ENCODE measurements at places on chromosomes 4 and X. TPM values are rescaled to one million over a fixed set of nuclear protein-coding genes. Genes with fewer than 3 reads are reported as not detected.

The STOX2 gene
- 15.1 TPM for total RNA-seq

GRCh38 chr4:55964046-55964445 lies 15.3 kb downstream of the CEP135 start:
- no peaks in the 10 kb centered on the region for H3K4me1 ChIP-seq
- H3K27ac ChIP-seq = no peak overlapping the region
- H3K36me3 ChIP-seq = peaks cover 5% of the 10 kb centered on the region
- no peak overlapping the region for H3K4me3 ChIP-seq
- H3K27me3 ChIP-seq = no peaks in the 10 kb centered on the region
- no peak for DNase-seq

GRCh38 chr4:152727784-152728183 lies 48.0 kb upstream of the TMEM154 start:
- H3K36me3 ChIP-seq = no peaks in the 10 kb centered on the region
- no peaks in the 10 kb centered on the region for H3K27me3 ChIP-seq
- H3K4me1 ChIP-seq = no peaks in the 10 kb centered on the region
- no peak overlapping the region for H3K27ac ChIP-seq
- no peak for DNase-seq

DNA sequence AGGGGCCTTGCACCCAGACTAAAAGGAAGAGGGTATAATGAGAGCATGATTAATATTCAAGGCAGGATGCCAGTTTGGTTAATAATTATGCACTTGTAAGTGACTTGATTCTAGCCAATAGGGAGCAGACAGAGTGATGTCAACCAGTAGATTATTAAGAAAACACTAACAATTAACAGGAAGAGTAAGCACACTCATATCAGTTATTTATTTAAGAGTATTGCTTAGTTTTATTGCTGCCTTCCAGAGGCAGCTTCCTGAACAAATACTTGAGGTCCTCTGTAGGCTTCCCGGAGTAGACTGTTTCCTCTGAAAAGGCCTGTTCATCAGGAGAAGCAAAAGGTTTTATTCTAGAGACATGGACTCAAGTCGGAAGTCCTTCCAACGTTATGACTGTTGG lies 129.1 kb upstream of the AFF2 start:
- H3K4me1 ChIP-seq = no peaks in the 10 kb centered on the region
- no peak overlapping the region for H3K4me3 ChIP-seq
- H3K27me3 ChIP-seq = no peaks in the 10 kb centered on the region
- DNase-seq = no peak
- no peaks in the 10 kb centered on the region for H3K36me3 ChIP-seq
- H3K27ac ChIP-seq = no peak overlapping the region

DNA sequence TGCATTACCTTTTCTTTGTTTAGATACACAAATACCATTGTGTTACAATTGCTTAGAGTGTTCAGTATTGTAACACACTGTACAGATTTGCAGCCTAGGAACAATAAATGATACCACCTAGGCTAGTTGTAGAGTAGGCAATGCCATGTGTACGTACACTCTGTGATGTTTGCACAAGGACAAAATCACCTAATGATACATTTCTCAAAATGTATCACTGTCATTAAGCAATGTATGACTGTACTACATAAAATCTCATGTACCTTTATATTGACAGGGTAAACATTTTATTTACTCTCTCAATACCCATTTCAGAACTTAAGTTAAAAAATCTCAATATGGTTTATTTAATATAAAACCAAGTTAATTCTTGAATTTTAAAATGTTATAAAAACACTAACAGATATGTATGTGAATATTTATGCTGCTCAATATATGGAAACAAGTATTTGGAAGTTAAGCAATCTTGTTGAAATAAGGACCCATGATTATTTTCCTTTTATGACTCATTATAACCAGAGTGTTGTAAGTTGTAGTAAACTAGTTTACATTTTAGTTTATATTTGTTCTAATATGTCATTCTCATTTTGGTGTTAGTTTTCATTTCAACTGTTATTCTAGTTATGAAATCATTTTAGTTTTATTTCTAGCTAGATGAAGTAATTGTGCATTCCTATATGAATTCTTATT lies 409.2 kb downstream of the TLL1 start:
- no peak for DNase-seq
- H3K27ac ChIP-seq = no peak overlapping the region
- no peaks in the 10 kb centered on the region for H3K36me3 ChIP-seq
- H3K4me3 ChIP-seq = no peak overlapping the region
- H3K4me1 ChIP-seq = no peaks in the 10 kb centered on the region
